GM23338 (cell line): ENCODE measurements at places on chromosomes 5 and 9. TPM values are rescaled to one million over a fixed set of nuclear protein-coding genes. Genes with fewer than 3 reads are reported as not detected.

- H3K4me1 ChIP-seq, result peaks cover 15% of the 10 kb centered on the region; the same call in 1 of the 2 replicates
- H3K27me3 ChIP-seq, result no peaks in the 10 kb centered on the region
- no peaks in the 10 kb centered on the region for H3K36me3 ChIP-seq
- H3K27ac ChIP-seq, result no peak overlapping the region
- H3K4me3 ChIP-seq, result no peak overlapping the region
These were observed 75.1 kb downstream of the PSAT1 start for GRCh38 chr9:78371981-78372380.

DNA sequence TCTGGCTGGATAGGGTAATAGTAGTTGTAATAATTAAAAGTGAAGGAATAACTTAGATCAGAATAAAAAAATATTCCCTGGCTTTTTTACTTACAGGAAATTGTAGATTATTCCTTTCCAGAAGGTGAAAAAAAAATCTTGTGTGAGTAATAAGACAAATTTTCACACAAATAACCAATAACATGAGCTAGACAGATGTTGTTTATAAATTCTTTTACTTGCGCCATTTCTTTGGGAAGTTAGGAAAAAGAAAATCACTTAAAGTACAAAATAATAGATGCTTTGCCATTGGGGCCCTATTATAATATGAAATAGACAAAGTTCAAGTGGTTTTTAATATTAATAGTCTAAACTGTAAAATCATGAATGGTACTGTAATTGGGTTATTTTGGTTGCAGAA lies 204.1 kb downstream of the ARRDC3 start:
- H3K4me3 ChIP-seq, result no peak overlapping the region
- H3K27ac ChIP-seq, result no peak overlapping the region
- no peaks in the 10 kb centered on the region for H3K36me3 ChIP-seq
- DNase-seq, result no peak
- no peaks in the 10 kb centered on the region for H3K27me3 ChIP-seq
- H3K4me1 ChIP-seq, result peaks cover 28% of the 10 kb centered on the region

- no peaks in the 10 kb centered on the region for H3K4me1 ChIP-seq
- no peak for DNase-seq
- no peaks in the 10 kb centered on the region for H3K36me3 ChIP-seq
- no peak overlapping the region for H3K27ac ChIP-seq
- H3K27me3 ChIP-seq, result no peaks in the 10 kb centered on the region
These were observed 41.1 kb downstream of the FAM174A start for GRCh38 chr5:100576217-100576751.

PCDHGB3 gene
- total RNA-seq, result 4.8 and 5.8 TPM in 2 replicates

PCDHGA12 gene
- 3.3 and 3.5 TPM in 2 replicates for total RNA-seq

DNA sequence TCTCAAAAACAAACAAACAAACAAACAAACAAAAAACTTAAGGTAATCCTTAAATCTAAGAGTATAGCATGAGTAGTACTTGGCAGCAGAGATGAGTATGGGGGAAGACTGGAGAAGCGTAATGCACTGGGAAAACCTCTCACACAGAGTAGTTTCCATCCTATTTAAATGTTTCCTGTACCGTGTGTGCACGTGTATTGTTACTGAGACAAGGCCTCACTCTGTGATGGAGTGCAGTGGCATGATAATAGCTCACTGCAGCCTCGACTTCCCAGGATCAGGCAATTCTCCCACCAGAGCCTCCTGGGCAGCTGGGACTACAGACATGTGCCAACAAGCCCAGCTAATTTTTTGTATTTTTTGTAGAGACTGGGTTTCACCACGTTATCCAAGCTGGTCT lies 2.9 kb downstream of the UIMC1 start:
- H3K36me3 ChIP-seq, result no peaks in the 10 kb centered on the region; the same call in 1 of the 2 replicates
- DNase-seq, result no peak
- no peak overlapping the region for H3K4me3 ChIP-seq
- H3K4me1 ChIP-seq, result peaks cover 15% of the 10 kb centered on the region; the same call in 1 of the 2 replicates

DNA sequence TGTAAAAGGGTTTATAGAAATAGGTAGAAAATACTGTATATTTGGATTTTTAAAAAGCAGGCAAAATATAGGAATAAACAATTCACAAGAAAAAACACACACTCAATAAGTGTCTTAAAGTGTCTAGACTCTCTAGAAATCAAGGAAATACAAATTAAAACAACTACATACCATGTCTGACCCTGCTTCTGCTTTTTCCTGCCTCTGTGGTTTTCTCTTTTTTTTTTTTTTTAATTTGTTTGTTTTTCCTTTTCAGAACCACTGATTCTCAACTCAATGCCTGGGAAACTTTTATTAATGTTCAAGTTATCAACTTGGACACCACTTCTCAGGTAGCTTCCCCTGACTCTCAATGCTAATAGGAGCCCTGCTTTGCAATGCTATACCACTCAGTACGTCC lies 25.5 kb upstream of the TAS2R1 start:
- no peak overlapping the region for H3K27ac ChIP-seq
- H3K4me1 ChIP-seq, result no peaks in the 10 kb centered on the region
- no peaks in the 10 kb centered on the region for H3K36me3 ChIP-seq
- H3K4me3 ChIP-seq, result no peak overlapping the region
- no peaks in the 10 kb centered on the region for H3K27me3 ChIP-seq

DNA sequence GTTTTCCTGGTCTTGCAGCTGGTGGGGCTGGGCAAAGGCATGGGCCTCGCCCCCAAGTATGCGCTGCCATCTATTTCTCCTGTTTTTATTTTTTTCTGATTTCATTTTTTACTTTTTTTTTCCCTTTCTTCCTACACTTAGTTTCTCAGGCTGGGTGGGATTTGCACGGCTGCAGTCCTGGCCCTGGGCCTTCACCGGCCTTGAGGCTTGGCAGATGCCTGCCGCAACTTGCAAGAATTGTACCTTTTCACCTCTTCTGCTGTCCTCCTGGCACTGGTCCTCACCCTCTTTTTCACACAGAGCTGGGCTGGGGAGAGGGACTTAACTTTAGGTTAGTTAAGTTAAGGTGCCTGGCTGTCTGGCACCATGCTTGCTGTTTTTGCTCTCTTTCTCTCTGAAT lies 10.3 kb upstream of the IRGM start:
- H3K4me1 ChIP-seq, result no peaks in the 10 kb centered on the region
- 0 out of 2 replicates have a peak, but pooled peaks cover 3% of the 10 kb centered on the region for H3K36me3 ChIP-seq
- no peaks in the 10 kb centered on the region for H3K27me3 ChIP-seq
